Adrenal gland (tissue), 19 donors: ENCODE measurements at places on chromosomes 2 and 18. TPM values are rescaled to one million over a fixed set of nuclear protein-coding genes. Genes with fewer than 3 reads are reported as not detected.

Gene TACR1
- not detected for total RNA-seq

Gene KCNG2
- total RNA-seq, result 0.06 TPM

Gene OBSL1
- total RNA-seq, result 154 TPM

Gene STK17B
- 18.1 TPM for total RNA-seq

Gene GKN2
- not detected for total RNA-seq

GRCh38 chr2:172119089-172119488, 16.4 kb upstream of the DLX2 start:
- H3K27ac ChIP-seq, result no peak overlapping the region
- H3K36me3 ChIP-seq, result no peaks in the 10 kb centered on the region
- no peak overlapping the region for H3K4me3 ChIP-seq
- no peaks in the 10 kb centered on the region for H3K27me3 ChIP-seq

GRCh38 chr18:69945220-69946114, 2.2 kb downstream of the CD226 start:
- no peak for DNase-seq
- H3K27me3 ChIP-seq, result no peaks in the 10 kb centered on the region
- no peaks in the 10 kb centered on the region for H3K36me3 ChIP-seq
- H3K4me1 ChIP-seq, result no peaks in the 10 kb centered on the region
- H3K27ac ChIP-seq, result no peak overlapping the region

DNA sequence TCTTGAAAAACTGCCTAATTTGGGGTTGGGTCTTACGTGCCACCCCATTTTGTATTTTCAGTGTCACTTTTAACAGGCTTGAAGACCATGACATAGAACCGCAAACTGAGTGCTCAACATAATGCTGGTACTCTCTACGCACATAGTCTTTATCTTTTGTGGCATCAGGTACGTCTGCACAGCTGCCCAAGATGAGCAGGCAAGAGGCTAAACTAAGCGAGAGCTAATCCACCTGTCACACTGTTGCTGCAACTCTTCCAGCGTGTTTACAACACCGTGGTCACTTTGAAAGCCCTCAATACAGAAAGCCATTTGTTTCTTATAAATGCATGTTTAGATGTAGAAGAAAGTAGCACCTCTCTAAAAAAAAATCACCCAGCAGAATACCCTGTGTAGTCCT, 270.0 kb upstream of the TCF4 start:
- no peak for DNase-seq
- H3K27me3 ChIP-seq, result peaks cover 5% of the 10 kb centered on the region
- no peaks in the 10 kb centered on the region for H3K36me3 ChIP-seq

GRCh38 chr2:43482961-43483360, 112.9 kb downstream of the THADA start:
- H3K27me3 ChIP-seq, result no peaks in the 10 kb centered on the region
- H3K27ac ChIP-seq, result peak overlapping the region; percentile 48
- H3K4me3 ChIP-seq, result no peak overlapping the region
- DNase-seq, result no peak

GRCh38 chr2:53033411-53033810, 734.2 kb upstream of the CHAC2 start:
- no peaks in the 10 kb centered on the region for H3K36me3 ChIP-seq
- no peaks in the 10 kb centered on the region for H3K4me1 ChIP-seq
- H3K27ac ChIP-seq, result no peak overlapping the region
- no peaks in the 10 kb centered on the region for H3K27me3 ChIP-seq
- no peak for DNase-seq

DNA sequence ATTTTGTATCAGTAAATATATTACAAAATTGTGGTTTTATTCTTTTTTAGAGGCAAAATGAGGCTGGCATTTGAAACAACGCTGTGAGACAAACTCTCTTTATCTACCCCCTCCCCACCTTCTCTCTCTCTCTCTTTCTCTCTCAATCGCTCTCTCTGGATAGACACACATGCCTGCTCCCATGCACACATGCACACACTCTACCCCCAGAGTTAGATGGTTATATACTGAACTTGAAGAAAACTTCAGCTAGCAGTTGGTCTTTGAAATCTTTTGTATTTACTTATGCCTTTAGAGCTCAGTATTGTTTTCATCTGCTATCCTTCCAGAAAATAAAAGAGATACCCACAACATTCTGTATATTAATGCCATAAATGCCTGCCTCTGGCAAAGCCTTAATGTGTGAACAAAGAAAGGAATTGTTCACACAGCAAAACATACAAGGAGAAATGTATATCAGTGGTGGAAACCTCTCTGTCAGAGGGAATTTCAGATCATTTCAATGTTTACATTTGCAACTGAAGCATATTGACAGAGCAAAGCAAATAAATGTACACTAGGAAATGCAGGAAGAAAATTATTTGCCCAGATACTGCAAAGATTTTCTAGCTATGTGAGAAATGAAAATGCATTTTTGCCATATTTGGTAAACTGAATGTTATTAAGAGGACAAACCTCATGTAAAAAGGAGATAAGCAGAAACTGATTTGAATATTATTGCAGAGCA, 217.0 kb upstream of the UBE2E3 start:
- H3K4me1 ChIP-seq, result no peaks in the 10 kb centered on the region
- no peaks in the 10 kb centered on the region for H3K36me3 ChIP-seq
- H3K27ac ChIP-seq, result no peak overlapping the region

GRCh38 chr18:47215554-47216138, 35.8 kb downstream of the SKOR2 start:
- H3K36me3 ChIP-seq, result no peaks in the 10 kb centered on the region
- DNase-seq, result peak; percentile 19
- peaks cover 35% of the 10 kb centered on the region for H3K27me3 ChIP-seq
- no peak overlapping the region for H3K27ac ChIP-seq
- H3K4me3 ChIP-seq, result no peak overlapping the region

DNA sequence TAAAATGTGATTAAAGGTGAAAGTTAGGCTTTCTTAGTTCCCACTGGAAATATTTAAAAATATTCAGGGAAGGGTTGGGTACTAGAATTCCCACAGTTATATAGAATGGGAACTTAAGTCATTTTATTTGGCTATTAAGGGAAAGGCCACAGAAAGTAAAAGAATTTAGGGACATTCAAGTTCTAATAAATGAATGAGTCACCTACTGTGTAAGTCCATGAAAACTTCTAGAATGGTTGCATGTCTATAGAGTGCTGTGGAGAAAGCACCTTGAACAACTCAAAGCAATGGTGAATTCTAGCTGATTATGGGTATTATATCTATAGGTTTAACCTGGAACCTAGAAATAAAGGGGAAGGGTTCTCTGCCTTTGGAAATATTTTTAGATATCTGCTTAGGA, 28.1 kb upstream of the SLC4A10 start:
- no peaks in the 10 kb centered on the region for H3K27me3 ChIP-seq
- H3K36me3 ChIP-seq, result no peaks in the 10 kb centered on the region
- DNase-seq, result no peak
- no peak overlapping the region for H3K27ac ChIP-seq
- no peak overlapping the region for H3K4me3 ChIP-seq
- H3K4me1 ChIP-seq, result no peaks in the 10 kb centered on the region

GRCh38 chr2:99858951-99859596, 283.3 kb downstream of the AFF3 start:
- H3K4me3 ChIP-seq, result no peak overlapping the region
- H3K27ac ChIP-seq, result no peak overlapping the region
- DNase-seq, result no peak

GRCh38 chr2:64675860-64676259, 22.1 kb upstream of the SERTAD2 start:
- DNase-seq, result no peak
- no peaks in the 10 kb centered on the region for H3K36me3 ChIP-seq
- peaks cover 9% of the 10 kb centered on the region for H3K4me1 ChIP-seq
- H3K27ac ChIP-seq, result no peak overlapping the region
- H3K4me3 ChIP-seq, result no peak overlapping the region
- no peaks in the 10 kb centered on the region for H3K27me3 ChIP-seq
